ENCODE measurements at places on chromosomes 11 and 22.

GRCh38 chr22:19855504-19856409, 1.1 kb upstream of the GNB1L start:
- DNase-seq: no peak

GRCh38 chr11:64400102-64400501, 41.1 kb downstream of the RPS6KA4 start:
- no peak for DNase-seq

- no peak for DNase-seq
These were observed at the start of gene MGAT3 for GRCh38 chr22:39456522-39457197. Gene MGAT3, plus strand, starts transcription at chr22:39457012. Its CDS starts 30,336 bp downstream, at chr22:39487348.

GRCh38 chr22:20037419-20037818, 16.5 kb downstream of the TANGO2 start:
- DNase-seq: no peak

GRCh38 chr11:26626346-26626745, 54.3 kb upstream of the MUC15 start:
- no peak for DNase-seq

DNA sequence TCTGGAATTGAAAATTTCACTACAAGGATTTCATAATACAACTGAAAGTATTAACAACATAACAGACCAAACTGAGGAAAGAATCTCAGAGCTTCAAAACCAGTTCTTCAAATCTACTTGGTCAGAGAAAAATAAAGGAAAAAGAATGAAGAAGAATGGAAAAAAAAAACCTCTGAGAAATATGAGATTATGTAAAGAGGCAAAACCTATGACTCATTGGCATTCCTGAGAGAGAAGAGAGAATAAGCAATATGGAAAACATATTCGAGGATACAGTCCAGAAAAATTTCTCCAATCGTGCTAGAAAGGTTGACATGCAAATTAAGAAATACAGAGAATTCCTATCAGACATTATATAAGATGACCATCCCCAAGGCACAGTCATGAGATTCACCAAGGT, 23.4 kb upstream of the GPR83 start:
- DNase-seq: no peak

- DNase-seq: no peak
These were observed 11.4 kb upstream of the KCNQ1OT1 start for GRCh38 chr11:2711161-2711560.

Measured in NCI-H1048 (cell line).